ENCODE measurements at places on chromosomes 3 and 15. TPM values are rescaled to one million over a fixed set of nuclear protein-coding genes. Genes with fewer than 3 reads are reported as not detected.

Gene OXSR1
- total RNA-seq = 29.0 TPM

Gene CFAP161
- 0.32 TPM for total RNA-seq

Gene CLCN2
- 3.2 TPM for total RNA-seq

Gene GOLGA8A
- total RNA-seq = 18.1 TPM

Gene MYO5C
- total RNA-seq = 2.9 TPM

Gene PLS1
- 3.2 TPM for total RNA-seq

Gene C3orf80
- total RNA-seq = not detected

Gene MUC4
- under 0.01 TPM for total RNA-seq

Gene PRKCI
- total RNA-seq = 31.8 TPM

Gene ATP11B
- 55.2 TPM for total RNA-seq

Gene HTR3C
- not detected for total RNA-seq

Measured in epithelial cell of umbilical artery (primary cell).